ENCODE measurements at places on chromosomes 12 and 14.

- DNase-seq = no peak
Measured at GRCh38 chr12:122848471-122849351, 13.5 kb downstream of the HIP1R start.

GRCh38 chr12:26279091-26279490, 83.7 kb downstream of the SSPN start:
- DNase-seq = no peak

DNA sequence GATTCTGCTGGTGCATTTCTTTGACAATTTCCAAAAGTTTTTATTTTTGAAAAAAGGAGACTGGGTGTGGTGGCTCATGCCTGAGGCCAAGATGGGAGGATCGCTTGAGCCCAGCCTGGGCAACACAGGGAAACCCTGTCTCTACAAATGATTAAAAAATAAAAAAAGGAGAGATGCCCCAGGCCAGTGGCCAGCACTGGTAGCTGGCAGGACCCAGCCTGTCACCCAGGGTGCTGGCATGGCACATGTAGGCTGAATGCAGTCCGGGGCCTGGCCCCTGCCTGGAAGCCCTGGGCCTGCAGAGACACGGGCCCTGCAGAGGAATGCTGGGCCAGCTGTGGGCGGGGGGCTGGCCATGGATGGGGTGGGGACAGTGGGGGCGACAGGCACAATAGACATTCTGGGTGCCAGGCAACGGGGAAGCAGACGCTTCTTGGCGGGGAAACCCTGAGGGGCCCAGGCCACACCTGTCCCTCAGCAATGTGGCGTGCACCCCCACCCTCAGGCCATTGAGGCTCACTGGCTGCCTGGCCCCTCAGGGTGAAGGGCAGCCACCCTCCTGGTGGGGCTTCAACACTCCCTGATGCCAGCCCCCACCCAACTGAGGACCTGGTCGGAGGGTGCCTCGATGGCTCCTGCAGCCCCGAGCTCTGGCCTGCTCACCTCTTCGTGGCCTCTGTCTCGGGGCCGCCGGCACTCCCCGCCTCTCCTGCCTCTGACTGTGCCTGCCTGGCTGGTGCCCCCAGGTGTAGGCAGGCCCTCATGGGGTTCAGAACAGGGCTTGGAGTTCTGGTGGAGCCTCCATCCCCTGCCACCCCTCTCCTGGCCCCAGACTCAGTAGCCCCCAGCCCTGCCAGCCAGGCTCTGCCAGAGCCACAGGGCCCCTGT, 12.1 kb downstream of the TRMT61A start:
- DNase-seq = no peak

- DNase-seq = no peak
Measured at GRCh38 chr14:102043251-102044025, 43.4 kb downstream of the HSP90AA1 start.

DNA sequence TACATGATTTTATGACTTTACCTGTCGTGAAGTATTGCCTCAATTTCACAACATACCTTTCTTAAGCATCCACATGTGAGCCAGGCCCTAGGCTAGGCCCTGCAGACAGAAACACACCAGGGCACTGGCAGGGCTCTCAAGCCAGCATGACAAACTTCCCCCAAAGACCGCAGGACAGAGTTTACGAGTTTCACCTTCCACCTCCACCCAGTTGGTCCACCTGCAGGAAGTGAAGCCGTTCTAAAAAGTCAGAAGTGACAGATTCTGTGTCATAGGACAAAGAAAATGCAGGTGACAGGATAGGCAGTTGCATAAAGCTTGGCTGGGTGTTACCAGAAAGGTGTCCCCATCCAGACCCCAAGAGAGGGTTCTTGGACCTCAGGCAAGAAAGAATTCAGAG, 382.3 kb downstream of the PCNX1 start:
- DNase-seq = no peak

- DNase-seq = no peak
Measured at GRCh38 chr12:92300777-92301176, 155.1 kb upstream of the BTG1 start.

GRCh38 chr14:35134329-35135123, 12.2 kb downstream of the PRORP start:
- DNase-seq = no peak

DNA sequence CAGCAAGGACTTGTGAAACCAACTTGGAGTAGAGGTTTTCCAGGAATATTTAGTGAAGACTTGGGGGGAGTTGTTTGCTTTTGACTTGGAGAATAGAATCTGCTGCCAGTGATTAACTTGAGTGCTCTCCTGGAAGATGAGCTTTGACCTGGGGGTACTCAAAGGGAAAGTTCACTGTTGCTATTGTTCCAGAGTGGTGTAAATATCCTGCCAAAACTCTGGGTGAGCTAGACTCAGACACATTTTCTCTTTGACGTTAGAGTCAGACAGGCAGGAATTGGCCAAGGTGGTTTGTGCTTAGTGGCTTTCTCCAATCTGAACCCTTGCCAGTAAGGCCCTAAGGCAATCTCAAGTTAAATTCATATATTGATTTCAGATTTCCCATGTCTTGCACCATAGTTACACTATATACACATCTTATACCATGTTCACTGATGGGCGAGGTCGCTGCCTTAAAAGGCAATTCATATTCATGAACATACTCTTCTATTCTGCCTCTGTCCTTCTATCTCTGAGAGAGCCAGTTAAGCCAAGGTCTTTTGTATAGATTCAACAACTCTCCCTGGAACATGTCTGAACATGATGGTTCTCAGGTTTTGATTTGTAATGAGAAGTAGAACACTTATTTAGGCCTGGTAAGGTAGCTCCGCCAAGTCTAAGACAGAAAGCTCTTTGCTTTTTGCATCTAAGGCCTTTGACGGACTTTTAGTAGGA, 204.6 kb upstream of the SLC38A2 start:
- DNase-seq = peak; percentile 90

- DNase-seq = no peak
Measured at GRCh38 chr12:102390068-102390467, 90.3 kb downstream of the IGF1 start.

DNA sequence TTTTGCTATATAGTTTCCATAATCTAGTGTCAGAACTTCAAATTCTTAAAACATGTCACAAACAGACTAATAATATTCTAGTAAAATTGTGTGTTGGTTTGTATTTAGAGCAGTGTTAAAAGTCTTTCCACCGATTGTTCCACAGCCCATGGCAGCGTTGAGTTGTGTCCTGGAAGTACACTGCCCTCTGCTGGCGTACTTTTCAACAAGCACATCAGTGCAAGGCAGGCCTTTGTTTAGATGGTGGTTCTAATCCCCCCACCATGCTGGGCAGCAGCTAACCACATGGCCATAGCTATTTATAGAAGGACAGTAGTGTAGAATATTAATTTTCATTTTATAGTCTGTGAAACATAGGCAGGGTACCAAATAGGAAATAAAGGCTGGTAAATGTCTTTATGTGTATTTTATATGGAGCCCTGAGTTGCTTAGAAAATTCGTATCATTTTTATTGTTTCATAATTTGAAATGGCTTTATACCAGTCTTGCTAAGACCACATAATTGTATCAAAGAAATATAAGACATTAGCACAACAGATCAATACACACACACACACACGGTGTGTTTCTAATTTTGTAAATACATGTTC, 235.4 kb downstream of the SEC23A start:
- peak; percentile 58 for DNase-seq

DNA sequence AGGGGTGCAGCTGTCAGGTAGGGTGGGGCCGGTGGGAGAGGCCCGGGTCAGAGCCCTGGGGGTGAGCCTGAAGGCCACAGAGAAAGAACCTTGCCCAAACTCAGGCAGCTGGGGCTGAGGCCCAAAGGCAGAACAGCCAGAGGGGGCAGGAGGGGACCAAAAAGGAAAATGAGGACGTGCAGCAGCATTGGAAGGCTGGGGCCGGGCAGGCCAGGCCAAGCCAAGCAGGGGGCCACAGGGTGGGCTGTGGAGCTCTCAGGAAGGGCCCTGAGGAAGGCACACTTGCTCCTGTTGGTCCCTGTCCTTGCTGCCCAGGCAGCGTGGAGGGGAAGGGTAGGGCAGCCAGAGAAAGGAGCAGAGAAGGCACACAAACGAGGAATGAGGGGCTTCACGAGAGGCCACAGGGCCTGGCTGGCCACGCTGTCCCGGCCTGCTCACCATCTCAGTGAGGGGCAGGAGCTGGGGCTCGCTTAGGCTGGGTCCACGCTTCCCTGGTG, 10.5 kb downstream of the MMP14 start:
- no peak for DNase-seq

- DNase-seq = no peak
Measured at GRCh38 chr12:91423693-91424050, 241.1 kb upstream of the DCN start.

DNA sequence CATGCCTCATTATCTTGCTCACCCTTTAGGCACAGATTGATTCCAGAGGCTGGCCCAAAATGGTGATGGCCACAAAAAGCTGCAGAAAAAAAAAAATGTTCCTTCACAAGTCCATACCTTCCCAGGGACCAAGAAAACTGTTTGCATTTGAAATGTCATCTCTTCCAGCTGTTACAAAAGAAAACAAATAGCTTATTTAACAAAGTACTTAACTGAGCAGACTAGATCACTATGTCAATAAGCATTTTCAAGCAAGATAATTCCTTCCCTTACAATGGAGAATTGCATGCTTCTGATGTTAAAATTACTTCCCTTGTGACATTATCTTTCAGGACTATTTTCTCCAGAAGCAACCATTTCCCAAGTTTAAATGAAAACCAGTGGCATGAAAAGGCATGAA, 377.9 kb upstream of the KITLG start:
- DNase-seq = no peak

DNA sequence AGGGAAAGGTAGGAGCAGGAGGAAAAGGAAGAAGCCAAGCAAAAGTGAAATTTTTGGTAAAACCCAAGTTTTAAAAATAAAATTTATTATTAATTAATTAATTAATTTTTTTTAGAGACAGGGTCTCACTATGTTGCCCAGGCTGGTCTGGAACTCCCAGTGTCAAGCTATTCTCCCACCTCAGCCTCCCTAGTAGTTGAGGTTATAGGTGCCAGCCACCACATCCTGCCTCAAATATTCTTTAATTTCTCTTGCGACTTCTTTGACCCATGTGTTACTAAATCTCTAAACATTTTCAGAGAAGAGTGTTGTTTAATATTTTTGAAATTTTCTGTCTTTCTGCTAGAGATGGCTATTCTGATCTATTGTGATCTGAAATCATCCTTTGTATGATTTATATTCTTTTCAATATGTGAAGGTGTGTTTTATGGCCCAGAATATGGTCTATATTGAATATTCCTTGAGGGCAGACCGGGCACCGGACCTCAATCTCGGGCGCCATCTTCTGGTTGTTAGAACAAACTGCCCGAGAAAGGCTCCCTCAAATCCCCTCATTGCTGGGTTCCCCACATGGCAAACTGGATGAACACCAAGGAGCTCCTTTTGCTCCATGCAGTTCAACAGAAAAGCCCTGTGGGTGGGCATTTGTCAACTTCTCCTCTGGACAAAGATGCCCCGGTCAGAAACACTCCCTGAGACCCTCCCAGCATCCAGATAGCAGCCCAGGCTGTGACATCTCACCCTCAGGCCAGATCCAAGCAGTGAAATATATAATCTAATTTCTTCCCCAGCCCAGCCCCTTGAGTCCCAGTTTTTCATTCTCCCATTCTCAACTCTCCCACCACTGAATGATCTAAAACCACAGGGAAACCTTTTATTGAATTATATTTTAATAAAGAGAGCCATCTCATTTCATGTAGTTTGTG, 110.5 kb downstream of the ASCL4 start:
- DNase-seq = peak; percentile 29

GRCh38 chr12:6827437-6827911, 733 bp upstream of the P3H3 start:
- DNase-seq = peak; percentile 56

- no peak for DNase-seq
Measured at GRCh38 chr12:102535306-102535705, 54.9 kb upstream of the IGF1 start.

DNA sequence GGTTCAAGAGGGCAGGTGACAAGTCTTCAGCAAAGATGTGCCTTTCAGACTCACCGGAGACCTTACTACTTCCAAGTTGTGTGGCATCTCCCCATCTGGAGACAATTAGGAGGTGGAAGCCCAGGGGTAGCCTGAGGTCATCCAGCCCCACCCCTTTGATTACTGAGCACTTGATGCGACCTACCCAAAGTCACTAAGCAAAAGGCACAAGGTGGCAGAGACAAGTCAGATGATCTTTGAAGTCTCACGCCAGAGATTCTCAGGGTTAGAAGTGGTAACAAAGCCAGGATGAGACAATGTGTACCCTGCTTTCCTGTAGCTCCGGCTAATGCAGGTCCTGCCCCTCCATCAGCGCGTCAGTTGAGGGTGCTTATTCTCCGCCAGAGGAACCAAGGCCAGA, 1.4 kb upstream of the FOXN3 start:
- DNase-seq = no peak

- DNase-seq = no peak
Measured at GRCh38 chr12:1836854-1837421, 16.6 kb downstream of the LRTM2 start.
